ENCODE measurements at places on chromosomes 7 and 10.

DNA sequence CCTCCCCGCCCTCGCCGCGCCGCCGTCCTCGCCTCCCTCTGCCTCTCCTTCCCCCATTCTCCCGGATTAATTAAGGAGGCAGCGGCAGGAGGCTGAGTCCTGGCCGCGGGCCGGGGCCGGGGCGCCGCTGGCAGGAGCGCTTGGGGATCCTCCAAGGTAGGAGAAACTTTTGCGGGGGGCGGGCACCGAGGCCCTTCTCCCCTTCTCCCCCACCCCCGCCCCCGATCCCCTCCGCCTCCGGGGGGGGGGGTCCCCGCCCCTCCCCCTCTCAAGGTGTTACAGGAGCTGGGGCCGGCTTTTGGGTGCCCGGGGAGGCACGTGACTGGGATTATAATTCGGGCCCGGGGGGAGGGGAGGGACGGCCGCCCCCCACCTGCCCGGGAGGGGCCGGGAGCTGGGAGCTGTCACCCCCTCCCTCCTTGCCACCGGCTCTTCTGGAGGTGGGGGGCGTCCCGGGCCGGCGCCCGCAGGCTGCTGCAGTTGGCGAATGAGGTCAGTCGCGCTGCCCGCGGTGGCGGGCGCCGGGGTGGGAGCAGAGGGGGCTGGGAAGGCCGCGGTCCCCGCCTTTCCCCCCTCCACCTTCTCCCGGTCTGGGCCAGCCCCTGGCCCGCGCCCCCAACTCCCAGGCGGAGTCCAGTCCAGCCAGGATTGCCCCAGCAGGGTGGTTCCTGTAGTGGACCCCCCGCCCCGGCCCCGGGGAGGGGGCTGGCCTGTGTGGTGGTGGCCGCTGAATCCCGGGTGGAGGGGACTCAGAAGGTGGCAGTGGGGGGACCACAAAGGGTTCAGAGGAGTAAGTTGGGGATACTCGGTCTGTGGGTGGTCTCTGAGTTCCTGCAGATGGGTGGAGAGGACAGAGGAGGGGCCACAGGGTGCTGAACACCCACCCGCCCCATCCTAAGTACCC lies 567 bp downstream of the GTF2IRD1 start:
- DNase-seq: no peak

DNA sequence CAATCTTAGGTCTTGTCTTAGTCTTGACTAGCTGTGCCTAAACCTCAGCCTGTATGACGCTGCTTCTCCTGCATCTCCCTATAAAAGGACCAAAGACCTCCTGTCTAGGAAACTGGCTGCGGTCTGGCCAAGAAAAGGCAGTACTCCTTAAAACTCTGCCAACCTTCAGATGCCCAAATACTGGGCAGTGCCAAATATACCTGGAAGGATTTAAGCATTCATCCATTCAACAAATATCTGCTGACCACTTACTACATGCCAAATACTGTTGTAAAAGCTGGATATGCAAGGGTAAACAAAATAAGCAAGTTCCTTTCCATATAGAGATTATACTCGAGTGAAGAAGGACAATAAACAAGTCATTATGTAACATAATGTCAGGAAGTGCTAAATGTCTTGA lies 135.8 kb downstream of the HBP1 start:
- DNase-seq: no peak

GRCh38 chr10:11448190-11448544 lies 163.3 kb downstream of the USP6NL start:
- no peak for DNase-seq

- DNase-seq: no peak
Measured at GRCh38 chr10:24553051-24553612, 170.6 kb downstream of the ARHGAP21 start.

GRCh38 chr10:75202321-75203045 lies 8.1 kb upstream of the VDAC2 start:
- DNase-seq: no peak

- DNase-seq: no peak
Measured at GRCh38 chr10:23829556-23829955, 379.4 kb upstream of the KIAA1217 start.

- DNase-seq: no peak
Measured at GRCh38 chr7:152752200-152752912, 7.2 kb upstream of the ACTR3B start.

GRCh38 chr10:23157239-23157681 lies 34.9 kb upstream of the PTF1A start:
- DNase-seq: no peak

DNA sequence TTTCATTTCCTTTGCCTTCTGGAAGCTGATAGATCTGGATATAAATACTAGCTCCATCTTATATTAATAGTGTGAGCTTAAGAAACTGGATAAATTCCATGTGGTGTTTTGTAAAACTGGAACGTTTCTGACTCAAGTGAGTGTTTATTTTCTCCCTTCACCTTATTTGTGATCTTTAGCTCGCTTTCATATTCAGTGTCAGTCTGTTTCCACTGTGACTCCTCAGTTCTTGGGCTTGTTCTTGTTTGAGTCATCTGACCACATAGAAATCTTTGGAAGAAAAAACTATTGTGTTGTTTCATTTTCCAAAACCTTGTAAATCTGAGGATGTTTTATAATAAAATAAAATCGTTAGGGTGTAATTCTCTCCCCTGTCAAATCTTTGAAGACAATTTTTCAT lies 186.4 kb downstream of the POLR1F start:
- DNase-seq: no peak

DNA sequence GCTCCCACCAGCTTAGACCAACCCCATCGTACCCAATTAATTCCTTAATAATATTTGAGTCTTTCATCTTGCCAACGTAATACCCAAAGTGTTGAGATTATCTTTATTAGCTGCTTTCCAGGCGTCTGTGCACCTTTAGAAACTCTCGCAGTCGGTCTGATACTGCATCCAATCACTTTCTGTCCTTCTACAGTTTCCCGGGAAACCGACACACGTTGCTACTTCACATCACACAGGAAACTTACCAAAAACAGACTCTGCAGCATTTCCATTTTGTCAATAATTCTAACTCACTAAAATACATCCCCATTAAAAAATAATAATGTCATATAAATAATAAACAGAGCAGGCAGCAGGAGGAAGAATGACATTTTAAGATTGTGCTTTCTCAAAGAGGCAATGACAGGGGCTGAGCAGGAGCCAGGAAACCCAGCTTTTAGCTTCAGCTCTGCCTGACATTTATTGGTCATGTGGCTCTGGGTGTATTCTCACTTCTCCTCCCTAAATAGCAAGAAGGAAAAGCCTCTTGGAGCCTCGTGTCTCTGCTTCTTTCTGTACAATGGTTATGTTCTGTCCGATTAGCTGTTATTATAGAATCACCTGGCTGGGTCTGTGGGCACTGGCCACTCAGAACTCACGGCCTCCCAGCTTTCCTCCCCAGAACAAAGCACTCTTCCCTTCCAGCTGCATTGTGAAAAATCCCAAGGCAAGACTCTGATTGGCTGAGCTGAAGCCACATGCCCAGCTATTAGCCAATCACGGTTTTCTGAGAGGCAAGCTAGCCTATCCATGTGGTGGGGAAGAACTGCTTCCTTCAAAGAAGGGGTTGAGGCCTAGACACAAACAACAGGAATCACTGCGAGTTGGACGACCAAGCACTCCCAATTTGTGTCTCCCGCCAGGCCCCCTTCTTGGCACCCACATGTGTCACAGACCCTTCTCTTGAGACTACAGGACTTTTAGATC lies 424.7 kb upstream of the FOXK1 start:
- no peak for DNase-seq

DNA sequence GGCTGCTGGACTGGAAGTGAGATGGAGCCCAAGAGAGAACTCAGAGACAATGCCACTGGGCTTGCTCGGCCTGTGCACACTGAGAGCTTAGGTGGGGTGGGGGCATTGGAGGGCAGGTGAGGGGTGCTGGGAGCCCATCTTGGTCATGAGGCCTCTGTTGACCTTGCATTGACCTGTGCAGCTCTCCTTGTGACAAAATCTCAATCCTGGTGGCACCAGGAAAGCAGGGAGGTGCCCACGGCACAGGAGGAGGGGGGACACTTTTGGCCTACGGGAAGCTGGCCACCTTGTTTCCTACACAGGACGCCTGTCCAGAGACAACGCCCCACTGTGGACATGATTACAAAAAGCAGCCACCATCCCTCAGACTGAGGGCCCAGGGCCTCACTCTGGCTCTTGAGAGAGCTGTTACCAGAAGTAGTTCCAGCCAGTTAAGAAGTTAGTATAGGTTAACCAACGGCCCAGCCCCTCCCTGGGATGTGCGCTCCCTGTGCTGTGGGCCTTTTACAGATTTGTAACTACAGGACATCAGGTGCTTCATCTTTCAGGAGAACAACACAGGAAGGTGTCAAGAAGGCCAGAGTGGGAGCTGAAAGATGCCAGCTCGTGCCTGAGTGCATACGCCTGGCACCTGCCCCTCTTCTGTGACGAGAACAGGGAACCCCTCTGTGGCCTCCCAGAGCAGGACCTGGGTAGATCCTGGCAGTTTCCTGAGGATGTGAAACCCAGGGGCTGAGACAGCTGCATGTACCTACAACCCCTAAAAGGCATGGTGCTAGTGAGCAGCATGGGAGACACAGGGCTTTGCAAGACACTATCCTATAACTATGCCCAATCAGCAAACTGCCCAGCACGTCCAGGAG lies 10.3 kb downstream of the PKD1L1 start:
- DNase-seq: no peak

DNA sequence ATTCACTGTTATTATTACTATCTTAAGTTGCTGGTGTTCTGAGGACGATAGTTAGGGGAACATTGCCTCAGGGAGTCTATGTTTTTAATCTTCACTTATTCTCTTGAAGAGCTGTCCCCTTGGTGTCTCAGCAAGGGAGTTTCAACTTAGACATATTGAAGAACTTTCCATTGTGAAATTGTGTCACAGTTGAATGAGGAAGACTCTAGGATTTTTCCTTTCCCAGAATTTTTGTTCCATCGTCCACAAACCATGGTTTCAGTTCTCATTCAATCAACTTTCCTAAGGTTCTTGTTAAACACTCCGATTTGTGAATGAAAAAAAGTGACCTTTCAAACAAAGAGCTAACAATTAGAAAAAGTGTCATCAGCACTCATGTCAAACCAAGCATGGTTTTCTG lies 128.3 kb downstream of the GATA3 start:
- no peak for DNase-seq

DNA sequence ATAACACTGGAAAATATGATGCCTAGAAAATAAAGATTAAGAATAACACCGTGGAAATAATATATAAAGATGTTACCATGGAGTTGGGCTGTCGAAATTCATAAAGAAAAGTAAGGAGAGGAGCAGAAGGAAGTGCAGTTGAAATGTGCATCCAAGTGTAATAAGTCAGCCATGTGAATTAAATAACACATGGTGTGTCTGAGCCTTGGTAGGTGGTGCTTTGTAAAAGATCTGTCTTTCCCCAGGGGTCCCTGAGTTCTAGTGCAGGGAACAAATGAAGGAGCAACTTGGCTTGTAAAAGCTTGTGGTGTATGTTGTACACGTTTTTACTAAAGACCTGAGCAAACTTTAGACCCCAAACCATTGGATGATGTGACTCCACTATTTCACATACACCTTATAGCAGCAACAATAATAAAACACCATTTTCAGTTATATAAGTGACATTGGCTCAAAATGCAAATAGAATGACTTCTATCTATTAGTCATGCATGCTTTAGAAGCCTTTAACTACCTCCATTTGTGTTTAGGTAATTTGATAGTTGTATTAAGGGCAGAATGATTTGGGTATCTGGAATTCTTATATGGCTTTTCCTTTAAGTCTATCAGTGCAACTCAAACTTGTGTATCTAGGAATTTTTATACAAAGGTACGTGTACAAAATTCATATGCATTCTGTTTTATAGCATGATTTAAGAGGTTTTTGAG lies 11.3 kb downstream of the STARD3NL start:
- no peak for DNase-seq

- no peak for DNase-seq
Measured at GRCh38 chr7:47379629-47380324, 202.1 kb downstream of the TNS3 start.

- DNase-seq: no peak
Measured at GRCh38 chr7:108454674-108455550, 1.3 kb downstream of the NRCAM start.

GRCh38 chr10:23364378-23364777 lies 19.8 kb upstream of the C10orf67 start:
- DNase-seq: no peak

- no peak for DNase-seq
Measured at GRCh38 chr10:50379616-50380015, 128.3 kb upstream of the ASAH2 start.

DNA sequence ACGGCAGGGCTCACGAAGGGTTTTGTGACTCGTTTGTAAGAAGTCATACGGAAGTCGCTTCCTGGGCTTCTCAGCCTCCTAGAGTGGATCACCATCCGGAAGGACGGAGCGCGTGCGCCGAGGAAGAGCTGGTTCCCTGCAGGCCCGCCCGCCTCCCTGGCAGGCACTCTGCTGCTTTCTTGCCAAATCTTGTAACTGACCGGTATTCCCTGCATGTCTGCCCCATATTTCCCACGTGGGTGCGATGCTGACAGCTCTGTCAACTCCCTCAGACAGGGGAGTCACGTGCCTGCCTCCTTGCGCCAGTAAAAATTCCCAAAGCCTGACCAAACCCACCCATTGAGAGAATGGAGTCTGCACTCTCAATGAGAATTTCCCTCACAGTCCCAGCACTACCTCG lies 12.7 kb downstream of the SHH start:
- DNase-seq: no peak

GRCh38 chr7:16657656-16658279 lies 11.8 kb downstream of the BZW2 start:
- DNase-seq: no peak

DNA sequence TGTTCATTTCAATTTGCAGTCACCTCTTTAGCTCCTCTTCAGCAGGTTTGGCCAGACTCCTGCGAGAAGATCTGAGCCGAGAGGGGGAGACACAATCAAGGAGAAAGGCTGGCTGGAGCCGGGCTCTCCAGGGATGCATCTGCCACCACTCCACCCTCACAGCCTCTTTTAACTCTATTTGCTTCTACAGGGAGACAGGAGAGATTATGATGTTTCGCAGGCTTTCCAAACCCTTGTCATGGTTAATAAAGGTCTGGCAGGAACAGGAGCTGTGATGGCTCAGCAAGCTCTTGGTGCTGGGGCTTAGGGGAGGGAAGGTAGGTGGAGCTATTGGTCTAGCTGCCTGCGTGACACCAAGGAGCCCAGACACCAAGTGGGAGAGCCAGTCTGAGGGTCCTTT lies 448.1 kb upstream of the PODXL start:
- no peak for DNase-seq

GRCh38 chr7:157520249-157520648 lies 183.4 kb downstream of the DNAJB6 start:
- DNase-seq: no peak

DNA sequence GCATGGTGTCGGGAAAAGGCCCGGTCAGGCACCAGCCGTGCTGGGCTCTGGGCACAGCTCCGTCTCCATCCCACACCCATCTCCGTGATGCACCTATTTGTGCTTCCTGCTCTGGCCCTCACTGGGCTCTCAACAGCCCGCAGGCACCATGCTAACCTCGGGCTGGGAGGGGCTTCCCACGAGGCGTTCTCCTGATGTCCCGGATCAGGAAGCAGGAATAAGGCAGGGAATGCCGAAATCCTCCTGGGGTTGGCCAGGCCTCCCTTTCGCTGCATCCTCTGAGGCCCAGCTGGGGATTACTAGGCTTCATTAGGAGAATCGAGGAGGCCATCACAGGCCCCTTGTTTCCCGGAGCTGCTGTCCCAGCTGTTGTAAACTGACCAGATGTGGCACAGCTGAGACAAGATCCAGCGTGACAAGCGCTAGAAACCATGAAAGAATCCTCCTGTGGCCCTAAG lies 72.0 kb downstream of the FAM53B start:
- no peak for DNase-seq
